ENCODE measurements at places on chromosomes 5 and 9. TPM values are rescaled to one million over a fixed set of nuclear protein-coding genes. Genes with fewer than 3 reads are reported as not detected.

The TERT gene
- not detected for total RNA-seq

The INSL4 gene
- not detected for total RNA-seq

The NANS gene
- 101 TPM for total RNA-seq

The SLCO6A1 gene
- total RNA-seq = not detected

The NDUFS4 gene
- total RNA-seq = 130 TPM

All from tracheal epithelial cell (primary cell).